Suprapubic skin (tissue), 4 donors: ENCODE measurements at places on chromosomes 7 and 10. TPM values are rescaled to one million over a fixed set of nuclear protein-coding genes. Genes with fewer than 3 reads are reported as not detected.
A peak's percentile ranks its signal among the peaks of the same experiment; 100 is the strongest.

GRCh38 chr10:86233131-86233530, 133.5 kb downstream of the GRID1 start:
- no peak for DNase-seq

- no peak for DNase-seq
Measured at GRCh38 chr10:28722065-28722803, 44.9 kb downstream of the BAMBI start.

GRCh38 chr7:98628418-98628817, 11.3 kb downstream of the NPTX2 start:
- DNase-seq: peak; percentile 55

The IGF2BP3 gene
- total RNA-seq: 1.9 TPM

DNA sequence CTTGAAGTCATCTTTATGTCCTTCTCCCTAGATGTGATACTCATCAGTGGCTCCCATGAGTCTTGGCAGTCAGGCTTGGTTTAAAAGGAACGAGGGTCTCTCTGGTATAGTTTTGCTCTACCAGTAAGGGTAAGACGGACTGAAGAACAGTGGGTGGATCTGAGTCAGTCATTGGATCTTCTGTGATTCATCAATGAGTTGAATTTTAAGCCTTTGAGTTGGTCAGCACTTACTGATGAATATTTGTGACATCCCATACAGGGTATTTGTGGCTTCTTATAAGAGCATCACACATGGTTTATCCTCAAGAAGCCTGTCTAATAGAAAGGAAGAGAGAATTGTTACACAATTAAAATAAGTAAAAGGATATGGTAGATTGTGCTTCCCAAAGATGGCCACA, 87.3 kb upstream of the NAMPT start:
- DNase-seq: no peak

The GIMAP7 gene
- 7.6 TPM for total RNA-seq

The VAX1 gene
- total RNA-seq: not detected

- no peak for DNase-seq
Measured at GRCh38 chr7:155204744-155205367, 92.8 kb upstream of the INSIG1 start.

DNA sequence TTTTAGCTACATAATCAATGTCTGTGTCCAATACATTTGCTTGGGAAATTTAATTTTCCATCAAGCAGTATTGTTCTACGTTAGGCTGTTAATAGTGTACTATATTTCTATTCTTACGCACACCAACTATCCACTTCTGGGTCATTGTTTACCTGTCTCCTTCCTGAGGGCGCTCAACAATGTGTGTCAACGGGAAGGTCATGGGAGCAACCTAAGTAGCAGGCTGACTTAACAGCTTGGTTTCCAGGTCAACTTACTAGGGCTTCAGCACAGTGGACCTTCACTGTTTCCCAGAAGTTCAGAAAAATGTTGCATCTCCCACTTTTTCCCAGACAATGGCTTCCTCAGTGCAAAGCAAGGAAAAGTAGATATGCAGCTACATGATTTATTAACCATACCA, 13.7 kb downstream of the THSD7A start:
- DNase-seq: no peak

DNA sequence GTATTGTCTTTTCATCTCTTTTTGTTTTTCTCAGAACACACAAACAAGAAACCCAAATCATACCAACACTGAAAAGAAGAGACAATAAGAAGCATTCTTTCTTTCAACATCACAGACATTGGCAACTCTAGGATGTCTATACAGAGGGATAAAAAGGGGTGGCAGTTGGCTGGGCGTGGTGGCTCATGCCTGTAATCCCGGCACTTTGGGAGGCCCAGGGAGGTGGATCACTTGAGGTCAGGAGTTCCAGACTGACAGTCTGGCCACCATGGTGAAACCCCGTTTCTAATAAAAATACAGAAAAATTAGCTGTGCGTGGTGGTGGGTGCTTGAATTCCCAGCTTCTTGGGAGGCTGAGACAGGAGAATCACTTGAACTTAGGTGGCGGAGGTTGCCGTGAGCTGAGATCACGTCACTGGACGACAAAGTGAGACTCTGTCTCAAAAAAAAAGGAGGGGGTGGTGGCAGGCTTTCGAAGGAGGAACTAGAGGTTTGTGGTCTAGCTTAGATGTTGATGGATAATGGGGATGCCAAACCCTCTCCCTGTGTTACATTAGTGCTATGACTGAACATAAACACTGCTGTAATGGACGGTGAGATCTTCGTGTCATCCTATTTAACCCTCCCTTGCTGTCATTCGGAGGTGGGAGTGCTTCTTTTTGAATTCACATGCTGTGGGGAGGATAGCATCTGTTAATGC, 9.4 kb downstream of the CNNM2 start:
- DNase-seq: no peak

The CHPF2 gene
- total RNA-seq: 25.0 TPM

DNA sequence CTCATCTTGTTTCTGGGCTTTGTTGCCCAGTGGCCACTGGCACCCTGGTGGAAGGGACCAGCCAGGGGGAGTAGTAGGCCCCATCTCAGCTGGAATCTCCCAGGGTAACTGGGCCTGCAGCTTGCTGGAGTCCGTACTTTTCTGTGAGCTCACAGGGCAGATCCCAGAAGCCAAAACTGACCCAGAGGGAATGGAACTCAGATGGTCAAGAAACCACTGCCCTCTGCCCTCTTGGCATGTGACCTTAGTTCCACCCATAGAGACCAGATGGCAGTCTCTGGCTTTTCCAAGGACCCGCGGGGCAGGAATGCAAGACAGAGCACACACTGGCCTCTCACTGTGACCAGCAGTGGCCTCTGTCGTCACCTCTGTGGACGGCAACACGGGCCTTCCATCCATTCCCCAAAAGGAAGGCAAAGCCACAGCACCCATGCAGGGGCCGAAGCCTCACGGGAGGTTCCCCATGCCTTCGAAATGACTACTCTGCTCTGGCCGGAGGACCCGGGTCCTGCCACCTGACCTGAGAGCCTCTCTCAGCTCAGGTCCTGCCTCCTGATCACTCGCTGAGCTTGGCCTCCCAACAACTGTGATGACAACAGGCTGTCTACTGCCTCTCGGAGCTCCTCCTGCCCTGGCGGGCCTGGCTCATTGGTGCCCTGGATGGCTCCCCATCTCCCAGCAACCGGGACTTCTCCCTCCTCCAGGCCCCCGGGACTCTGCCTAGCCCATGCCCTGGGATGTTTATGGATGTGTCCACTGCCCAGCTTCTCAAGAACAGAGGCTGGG, 29.9 kb downstream of the MYL10 start:
- DNase-seq: no peak

GRCh38 chr7:16845746-16846145, 36.0 kb downstream of the AGR3 start:
- no peak for DNase-seq

- DNase-seq: no peak
Measured at GRCh38 chr10:48253970-48254657, 20.4 kb downstream of the FRMPD2 start.

DNA sequence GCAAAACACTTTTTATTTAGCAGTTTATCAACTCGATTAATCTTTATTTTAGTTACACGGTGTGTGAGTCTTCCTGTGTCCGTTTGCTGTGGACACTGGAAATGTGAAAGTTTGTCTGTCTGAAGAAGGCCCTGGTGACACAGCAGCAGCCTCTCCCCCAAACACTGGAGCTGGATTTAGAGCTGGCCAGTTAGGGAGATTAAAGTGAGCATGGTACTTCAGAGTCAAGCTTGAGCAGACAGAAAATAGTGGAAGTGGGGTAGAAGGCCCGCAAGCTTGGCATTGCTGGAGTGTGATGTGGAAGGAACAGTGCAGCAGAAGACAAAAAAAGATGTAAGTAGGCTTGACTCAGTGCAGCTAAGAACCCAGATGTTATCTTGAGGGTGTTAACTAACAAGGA, 85.9 kb downstream of the POM121L12 start:
- DNase-seq: no peak

The ADAM8 gene
- 3.7 TPM for total RNA-seq

- no peak for DNase-seq
Measured at GRCh38 chr7:125090596-125090995, 161.0 kb upstream of the POT1 start.

The SUGCT gene
- 0.73 TPM for total RNA-seq

The ELMO1 gene
- 9.8 TPM for total RNA-seq

- no peak for DNase-seq
Measured at GRCh38 chr7:44093102-44093641, 10.8 kb upstream of the POLM start.

The PRPS1L1 gene
- not detected for total RNA-seq

GRCh38 chr10:97731346-97732051, 5.4 kb upstream of the ZFYVE27 start:
- DNase-seq: peak; percentile 71

The ZNF804B gene
- total RNA-seq: not detected

The ZNF853 gene
- total RNA-seq: 3.9 TPM

- no peak for DNase-seq
Measured at GRCh38 chr7:25496476-25497368, 268.4 kb upstream of the NPVF start.

The ABCB4 gene
- total RNA-seq: not detected

DNA sequence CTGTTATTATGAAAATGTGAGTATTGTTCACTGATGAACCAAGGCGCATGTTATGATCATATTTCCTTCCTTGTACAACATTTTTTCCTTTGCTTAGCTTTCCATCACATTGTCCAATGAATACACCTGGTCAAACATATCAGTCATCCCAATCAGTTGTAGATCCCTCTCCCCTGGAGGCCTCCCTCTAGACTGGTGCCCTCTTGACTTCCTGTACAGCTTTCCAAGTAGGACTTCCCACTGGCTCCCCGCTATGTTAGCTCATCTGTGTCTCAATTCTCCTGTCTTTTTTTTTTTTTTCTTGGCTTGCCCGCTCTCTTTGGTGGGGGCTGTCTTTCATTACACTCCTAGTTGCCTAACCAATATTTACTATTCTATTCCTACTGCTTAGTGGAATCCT, 214.2 kb upstream of the NPY start:
- no peak for DNase-seq

The OR2A1 gene
- not detected for total RNA-seq

- no peak for DNase-seq
Measured at GRCh38 chr10:84407388-84408049, 79.1 kb downstream of the CCSER2 start.

DNA sequence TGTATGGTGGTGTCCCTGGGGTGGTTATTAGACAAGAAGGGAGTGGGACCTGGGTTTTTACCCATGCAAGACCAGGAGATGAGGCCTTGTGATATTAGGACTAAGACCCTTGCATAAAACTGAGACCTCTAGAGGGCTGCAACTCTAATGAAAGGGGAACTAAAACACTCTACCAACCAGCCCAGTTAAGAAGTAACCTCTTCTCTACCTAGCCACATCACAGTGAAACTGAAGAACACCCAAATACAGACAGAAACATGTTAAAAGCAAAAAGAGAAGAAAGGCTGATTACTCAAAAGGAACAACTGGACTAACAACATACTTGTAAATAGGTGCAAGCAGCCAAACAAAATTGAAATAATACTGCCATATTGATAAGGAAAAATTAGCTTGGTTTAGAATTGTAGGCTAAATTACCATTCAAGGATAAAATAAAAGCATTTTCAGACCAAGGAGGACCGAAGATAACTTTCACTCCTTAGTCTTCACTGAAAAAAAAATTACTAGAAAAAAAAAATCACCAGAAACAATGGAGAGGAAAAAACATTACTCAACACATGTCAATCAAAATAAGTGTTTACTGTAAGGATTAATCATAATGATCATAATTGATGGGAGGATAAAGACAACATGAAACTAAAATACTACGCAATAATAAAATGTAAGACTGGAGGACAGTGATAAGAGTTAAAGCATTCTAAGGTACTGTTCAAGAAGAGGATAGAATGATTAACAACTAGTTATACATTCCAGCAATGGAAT, 27.6 kb downstream of the ERLIN1 start:
- DNase-seq: no peak

The STAG3 gene
- total RNA-seq: 1.9 TPM

DNA sequence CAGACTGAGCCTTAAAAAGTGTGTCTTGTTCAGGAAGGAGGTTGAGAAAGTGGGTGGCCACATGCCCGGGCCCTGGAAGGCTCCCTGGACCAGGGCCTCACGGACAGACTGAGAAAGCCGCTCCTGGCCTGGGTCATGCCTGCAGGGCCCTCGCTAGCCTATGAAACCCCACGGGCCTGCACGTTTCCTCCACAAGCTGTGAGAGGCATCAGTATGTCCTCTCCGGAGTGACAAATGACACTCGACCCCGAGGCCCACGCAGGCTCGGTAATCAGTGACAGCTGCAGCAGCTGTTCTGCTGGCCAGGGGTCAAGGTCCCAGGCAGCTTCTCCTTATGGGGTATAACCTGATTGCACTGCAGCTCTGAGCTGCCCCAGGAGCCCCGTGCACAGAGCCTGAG, 47.6 kb downstream of the ASB13 start:
- no peak for DNase-seq

The CYP26C1 gene
- total RNA-seq: not detected

DNA sequence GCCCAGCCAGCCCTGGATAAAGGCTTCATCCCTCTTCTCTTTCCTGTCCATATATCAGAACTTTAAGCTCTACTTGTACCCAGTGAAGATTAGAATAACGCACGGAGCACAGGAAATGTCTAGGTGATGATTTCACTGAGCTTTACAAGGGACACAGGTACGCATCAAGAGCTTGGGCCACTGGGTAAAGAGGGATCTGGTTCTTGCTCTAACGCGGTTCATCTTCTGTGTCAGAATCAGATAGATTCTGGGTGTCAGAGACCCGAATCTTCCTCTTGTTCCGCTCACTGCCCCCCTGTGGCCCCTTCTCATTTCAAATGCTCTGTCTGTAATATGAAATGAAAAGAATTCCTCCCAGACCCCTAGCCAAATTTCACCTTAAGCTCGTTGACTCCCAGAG, 24.7 kb downstream of the IL2RA start:
- DNase-seq: no peak

The EPO gene
- total RNA-seq: not detected

DNA sequence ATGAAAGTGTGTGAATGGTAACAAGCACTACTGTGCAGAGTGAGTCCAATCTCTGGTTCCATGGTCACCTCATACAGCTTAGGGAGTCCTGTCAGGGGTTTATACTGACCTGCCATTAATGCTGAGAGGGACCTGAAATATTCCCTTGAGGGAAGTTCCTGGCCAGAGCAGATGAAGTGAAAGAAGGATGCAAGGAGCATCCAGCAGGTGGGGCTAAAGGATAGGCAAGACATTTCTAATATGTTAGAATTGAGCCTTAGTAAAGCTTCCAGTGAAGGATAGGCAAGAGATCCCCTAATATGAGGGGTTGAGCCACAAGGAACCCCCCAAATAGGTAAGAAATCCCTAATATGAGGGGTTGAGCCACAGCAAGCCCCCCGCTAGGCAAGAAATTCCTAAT, 25.5 kb upstream of the FAM221A start:
- DNase-seq: no peak

- no peak for DNase-seq
Measured at GRCh38 chr7:477626-478220, 41.9 kb downstream of the PDGFA start.

The TMEM270 gene
- not detected for total RNA-seq

DNA sequence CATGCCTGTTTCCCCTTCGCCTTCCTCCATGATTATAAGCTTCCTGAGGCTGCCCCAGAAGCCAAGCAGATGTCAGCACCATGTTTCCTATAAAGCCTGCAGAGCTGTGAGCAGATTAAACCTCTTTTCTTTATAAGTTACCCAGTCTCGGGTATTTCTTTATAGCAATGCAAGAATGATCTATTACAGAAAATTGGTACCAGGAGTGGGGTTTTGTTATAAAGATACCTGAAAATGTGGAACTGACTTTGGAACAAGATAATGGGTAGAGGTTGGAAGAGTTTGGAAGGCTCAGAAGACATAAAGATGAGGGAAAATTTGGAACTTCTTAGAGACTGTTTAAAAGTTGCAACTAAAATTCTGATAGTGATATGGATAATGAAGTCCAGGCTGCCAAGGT, 4.8 kb upstream of the RSU1 start:
- DNase-seq: no peak
